ENCODE measurements at places on chromosomes 6 and 20. TPM values are rescaled to one million over a fixed set of nuclear protein-coding genes. Genes with fewer than 3 reads are reported as not detected.

Gene CHD6
- total RNA-seq = 43.7 TPM

Gene GSTA1
- not detected for total RNA-seq

Gene BTNL2
- total RNA-seq = not detected

Gene SFT2D1
- 34.6 TPM for total RNA-seq

All from suprapubic skin (tissue), 4 donors.